ENCODE measurements at places on chromosomes 7 and 10.

DNA sequence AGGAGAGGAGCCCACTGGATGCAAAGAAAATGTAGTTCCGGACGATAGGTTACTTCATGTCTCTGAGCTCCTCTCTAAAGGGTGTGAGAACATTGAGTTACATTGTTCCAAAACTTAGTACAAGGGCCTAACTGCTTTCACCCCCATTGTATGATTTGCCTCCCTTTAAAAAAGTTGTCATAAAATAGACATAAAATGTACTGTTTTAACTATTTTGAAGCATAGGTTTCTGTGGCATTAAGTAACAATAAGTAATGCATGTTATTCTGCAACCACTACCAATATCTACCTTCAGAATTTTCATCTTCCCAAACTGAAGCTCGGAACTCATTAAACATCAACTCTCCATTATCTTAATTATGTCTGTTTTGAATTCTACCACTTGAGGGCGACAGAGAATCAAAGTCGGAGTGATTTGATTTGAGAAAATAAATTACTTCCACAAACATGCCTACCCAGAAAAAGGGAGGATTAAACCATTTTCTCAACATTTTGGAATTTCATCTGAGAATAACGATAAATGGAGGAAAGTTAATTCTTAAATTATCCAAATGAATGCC, 2.7 kb downstream of the IGFBP1 start:
- DNase-seq: peak; percentile 51

GRCh38 chr7:139734395-139734794, 43.4 kb downstream of the HIPK2 start:
- DNase-seq: peak; percentile 59

DNA sequence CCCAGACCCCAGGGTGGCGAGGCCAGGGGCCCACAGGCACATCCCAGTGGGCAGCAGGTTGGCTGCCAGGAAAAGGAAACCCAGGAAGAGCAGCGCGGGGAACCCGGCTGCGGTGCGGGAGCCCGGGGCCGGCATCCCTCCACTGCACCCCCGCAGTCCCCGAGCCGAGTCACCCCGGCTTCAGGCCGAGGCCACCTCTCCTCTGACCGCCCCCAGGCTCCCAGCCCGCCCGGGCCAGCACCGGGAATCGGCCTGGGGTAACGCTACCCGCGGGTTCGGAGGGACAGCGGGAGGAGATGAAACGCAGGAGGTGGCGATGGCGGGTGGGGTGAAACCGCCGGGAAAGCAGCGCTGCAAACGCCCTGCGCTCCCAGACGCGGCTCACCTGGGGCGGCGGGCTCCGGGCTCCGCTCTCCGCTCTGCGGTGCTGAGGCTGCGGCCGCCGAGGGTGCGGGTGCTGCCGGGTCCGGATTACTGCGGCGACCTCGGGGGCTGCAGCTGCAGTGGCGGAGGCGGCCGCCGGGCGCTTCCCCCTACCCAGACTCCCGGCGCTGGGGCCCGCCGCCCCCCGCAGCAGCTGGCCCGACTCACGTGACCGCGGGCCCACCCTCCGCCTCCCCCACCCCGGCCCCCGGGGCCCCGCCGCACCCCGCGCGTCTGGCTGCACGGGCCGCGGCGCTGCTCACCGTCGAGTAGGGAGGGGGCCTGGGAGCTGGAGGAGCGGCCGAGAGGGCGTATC, at the start of gene SCRN1:
Gene SCRN1, minus strand, starts transcription at position 545 of the 739 bp plus-strand sequence. CDS start 20,734 bp downstream, outside the sequence.
- peak; percentile 61 for DNase-seq

GRCh38 chr10:102633287-102633686, 11.0 kb upstream of the TRIM8 start:
- peak; percentile 66 for DNase-seq

- DNase-seq: no peak
Measured at GRCh38 chr7:129689995-129690581, 78.6 kb downstream of the NRF1 start.

All from RPMI7951 (cell line).